ENCODE measurements at places on chromosomes 12 and 14.

- no peak for DNase-seq
These were observed 209.2 kb upstream of the HMGA2 start for GRCh38 chr12:65615118-65615517.

GRCh38 chr14:31411218-31411727, 9.1 kb downstream of the HEATR5A start:
- DNase-seq: no peak

DNA sequence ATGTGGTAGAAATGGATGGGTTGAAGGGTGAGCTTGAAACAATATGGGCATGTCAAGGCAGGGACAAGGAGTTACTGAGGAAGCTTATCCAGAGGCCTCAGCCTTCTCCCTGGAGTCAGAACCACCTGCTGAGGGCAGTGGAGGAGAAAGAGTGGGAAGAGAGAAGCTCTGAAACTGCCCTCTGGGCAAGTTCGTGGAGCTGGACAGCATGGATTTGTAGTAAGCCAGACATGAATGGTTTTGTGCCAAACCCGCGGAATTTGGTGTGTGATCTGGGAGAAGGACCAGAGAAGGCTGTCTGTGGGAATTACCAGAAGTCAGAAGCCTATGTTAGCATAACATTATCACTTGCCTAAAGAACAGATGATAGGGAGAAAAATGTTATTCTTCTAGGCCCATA, 164.8 kb downstream of the SLC41A2 start:
- DNase-seq: no peak

DNA sequence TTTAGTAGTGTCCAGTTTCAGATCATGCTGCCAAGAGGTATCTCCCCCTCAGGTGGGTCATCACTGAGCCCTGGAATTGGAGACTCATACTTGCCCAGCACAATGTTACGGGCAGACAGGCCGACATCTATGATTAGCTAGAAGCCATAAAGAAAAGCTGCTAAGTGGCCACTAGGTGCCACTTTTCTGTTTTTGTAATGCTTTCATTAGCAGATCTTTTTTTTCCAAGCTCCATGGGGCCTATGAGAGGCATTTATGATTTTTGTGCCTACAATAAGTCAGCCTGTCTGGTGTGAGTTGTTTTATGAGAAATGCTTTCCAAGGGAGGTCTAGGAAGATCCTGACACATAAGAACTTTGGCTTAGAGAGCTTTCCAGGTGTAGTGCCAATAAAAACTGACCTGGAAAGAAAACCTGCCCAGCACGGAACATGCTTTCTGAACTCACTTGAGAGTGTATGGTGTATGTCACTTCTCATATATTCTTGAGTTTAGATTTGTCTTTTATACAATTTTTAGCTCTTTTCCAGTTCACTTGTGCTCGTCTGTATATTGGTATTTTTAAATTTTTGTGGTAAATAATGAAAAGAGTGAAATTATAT, 21.8 kb upstream of the SMCO2 start:
- DNase-seq: no peak

GRCh38 chr12:64450711-64451486, 1.0 kb upstream of the TBK1 start:
- DNase-seq: no peak

DNA sequence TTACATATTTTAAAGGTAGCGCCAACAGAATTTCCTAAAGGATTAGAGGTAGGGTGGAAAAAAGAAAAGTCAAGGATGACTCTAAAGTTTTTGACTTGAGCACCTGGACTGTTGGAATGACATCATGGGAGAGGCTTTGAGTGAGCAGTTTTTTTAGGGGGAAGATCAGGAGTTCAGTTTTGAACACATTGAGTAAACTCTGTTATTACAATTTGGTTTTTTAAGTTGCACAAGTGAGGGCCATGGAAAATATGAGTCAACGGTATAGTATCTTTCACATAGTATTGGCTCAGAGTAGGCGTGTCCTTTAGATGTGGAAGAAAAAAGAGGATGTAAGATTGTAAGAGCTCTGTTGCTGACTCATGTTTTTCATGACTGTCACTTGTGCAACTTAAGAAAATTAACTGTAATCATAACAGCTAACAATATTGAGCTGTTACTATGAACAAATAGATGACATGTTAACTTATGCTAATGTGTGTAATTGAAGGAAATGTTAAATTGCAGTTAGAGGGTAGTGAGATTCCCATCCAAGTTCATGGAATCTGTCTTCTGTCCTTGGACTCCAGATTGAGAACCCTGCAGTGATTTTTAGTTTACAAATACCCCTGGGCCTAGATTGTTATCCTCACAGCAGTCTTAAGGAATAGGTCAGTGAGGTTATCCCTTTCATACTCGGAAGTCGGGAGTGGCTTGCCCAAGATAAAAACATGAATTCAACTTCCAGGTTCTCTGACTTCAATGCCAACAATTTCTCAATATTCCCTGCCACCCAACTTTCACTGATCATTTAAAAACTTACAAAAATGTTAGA, 48.2 kb upstream of the ATP2B1 start:
- DNase-seq: no peak

DNA sequence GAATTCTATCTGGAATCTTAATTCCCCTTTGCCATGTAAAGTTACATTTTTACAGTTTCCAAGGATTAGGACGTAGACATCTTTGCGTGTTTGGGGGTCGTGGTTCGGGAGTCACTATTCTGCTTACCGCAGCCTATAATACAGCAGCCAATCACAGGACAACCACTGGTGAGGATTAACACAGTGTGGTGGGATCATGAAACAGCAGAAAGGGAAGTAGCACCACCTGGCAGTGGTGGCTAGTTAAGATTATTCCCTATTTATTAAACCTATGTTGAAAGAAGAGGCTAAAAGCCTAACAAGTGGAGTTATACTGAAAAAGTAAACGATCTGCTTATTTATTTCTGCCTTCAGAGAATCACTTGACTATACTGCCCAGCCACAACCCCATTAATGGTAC, 71.7 kb downstream of the IPO8 start:
- DNase-seq: no peak

DNA sequence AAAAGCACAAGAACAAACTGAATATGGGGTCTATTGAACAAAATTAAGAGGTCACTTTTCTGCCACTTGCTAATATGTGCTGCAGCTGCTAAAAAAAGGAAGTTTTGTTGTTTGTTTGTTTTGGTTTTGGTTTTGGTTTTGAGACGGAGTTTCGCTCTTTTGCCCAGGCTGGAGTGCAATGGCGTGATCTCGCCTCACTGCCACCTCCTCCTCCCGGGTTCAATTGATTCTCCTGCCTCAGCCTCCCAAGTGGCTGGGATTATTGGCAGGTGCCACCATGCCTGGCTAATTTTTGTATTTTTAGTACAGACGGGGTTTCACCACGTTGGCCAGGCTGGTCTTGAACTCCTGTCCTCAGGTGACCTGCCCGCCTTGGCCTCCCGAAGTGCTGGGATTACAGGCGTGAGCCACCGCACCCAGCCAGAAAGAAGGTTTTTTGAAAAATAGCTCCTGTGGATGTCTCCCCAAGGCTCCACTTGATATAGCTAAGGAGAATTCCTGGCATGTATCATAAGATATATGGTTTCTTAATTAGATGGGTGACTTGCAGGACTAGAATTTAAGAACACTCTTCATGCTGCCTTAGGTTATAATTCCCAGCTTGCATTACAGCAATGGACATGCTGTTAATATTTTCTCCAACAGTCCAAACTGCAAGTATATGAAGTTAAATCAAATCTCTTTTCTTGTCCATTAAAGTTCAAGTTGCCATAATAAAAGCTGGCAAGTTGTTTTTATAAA, 237.6 kb upstream of the AMIGO2 start:
- DNase-seq: no peak

- DNase-seq: no peak
These were observed 6.3 kb upstream of the CTDSP2 start for GRCh38 chr12:57852620-57853500.

DNA sequence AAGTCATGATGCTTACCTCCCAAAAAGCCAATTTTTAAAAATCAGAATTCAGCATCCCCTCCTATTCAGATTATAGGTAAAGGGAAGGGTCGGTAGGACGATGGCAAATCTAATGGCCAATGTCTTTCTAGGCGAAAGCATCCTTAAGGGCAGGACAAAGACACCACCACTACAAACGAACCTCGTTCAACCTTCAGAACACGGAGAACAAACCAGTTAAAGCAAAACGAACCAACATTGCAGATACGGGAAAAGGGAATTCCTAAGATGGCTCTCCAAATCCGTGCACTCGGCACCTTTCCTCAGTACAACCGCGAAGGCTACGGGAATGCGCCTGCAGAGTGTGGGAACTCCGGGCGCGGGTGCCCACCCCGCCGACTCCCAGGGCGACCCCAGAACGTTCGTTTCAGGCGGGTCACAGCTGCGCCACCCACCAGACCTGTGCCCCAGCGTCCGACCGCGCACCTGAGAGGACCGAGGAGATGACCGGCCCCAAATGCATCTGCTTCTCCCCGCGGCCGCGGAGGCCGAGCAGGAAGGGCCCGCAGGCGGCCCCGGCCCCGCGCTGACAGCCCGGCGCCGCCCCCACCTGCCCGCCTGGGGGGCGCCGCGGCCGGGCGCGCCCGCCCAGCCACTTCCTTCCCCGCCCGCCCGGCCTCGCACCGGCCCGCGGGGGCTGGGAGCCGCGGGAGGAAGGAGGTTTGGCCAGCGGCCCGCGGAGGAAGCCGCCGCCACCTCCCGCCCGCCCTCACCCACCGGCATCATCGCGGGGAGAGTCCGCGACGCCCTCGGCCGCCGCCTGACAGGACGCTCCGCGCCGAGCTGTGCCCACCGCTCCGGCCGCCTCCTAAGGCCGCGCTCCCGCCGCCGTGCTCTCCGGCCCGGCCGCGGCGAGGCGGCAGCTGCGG, 578 bp downstream of the PPP1R13B start:
- DNase-seq: no peak

GRCh38 chr12:2341051-2341751, 288.4 kb downstream of the CACNA1C start:
- DNase-seq: no peak

- DNase-seq: no peak
These were observed 438.8 kb downstream of the EGLN3 start for GRCh38 chr14:33511851-33512640.

GRCh38 chr12:109863847-109864712, 16.3 kb downstream of the GLTP start:
- no peak for DNase-seq

GRCh38 chr12:1593174-1594005, 991 bp downstream of the FBXL14 start:
- no peak for DNase-seq

- peak; percentile 88 for DNase-seq
These were observed 6.0 kb downstream of the GAPDH start for GRCh38 chr12:6540181-6540877.

- DNase-seq: no peak
These were observed 98.1 kb downstream of the PTPRR start for GRCh38 chr12:70822412-70822811.

- DNase-seq: no peak
These were observed 63.9 kb downstream of the ANKRD9 start for GRCh38 chr14:102445641-102446040.

DNA sequence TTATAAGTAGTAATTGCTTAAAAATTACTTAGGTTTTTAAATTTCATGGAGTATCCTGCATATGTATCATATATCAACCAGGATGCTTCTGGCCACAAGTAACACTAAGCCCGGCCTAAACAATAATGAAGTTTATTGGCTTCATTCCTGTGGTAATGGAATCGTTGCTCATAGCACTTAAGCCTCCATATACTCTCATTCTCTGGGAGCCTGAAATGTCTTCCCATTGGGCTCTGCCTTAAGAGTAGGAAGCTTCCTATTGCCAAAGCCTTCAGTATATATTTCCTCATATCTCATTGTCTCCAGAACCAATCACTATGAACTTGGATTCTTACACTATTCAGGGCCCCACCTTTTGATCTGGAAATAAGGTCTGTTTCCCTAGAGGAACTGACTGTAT, 83.8 kb upstream of the DNM1L start:
- no peak for DNase-seq

DNA sequence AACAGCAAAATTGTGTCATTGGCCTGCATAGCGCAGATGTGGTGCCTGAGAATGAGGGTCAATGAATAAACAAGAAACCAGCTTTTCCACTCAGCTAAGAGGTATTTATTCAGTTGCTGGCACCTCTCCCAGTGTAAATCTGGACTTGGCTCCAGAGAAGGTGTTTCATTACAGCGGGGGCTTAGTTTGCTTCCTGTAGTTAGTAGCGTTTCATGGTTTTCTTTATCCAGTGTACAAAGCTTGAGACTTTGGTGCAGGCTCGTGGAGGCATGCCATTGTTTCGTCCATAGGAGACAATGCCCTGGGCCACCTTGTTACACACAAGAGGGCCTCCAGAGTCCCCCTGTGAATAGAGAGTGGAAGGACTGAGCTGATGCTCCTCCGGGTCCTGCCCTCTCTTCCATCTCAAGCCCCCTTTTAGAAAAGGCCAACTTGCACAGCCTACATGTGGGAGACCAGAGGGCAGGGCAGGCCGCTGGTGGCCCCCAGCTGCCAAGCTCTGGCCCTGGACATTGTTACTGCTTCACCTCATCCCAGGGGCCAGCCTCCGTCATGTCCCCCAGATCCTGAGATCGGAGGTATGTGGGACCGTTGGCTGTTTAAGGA, 3.0 kb downstream of the GZMB start:
- DNase-seq: no peak

- no peak for DNase-seq
These were observed 62.5 kb downstream of the PAX9 start for GRCh38 chr14:36724162-36724561.

GRCh38 chr12:100753837-100754236, 40.7 kb upstream of the ANO4 start:
- DNase-seq: no peak

- DNase-seq: no peak
These were observed 459.6 kb upstream of the RGS6 start for GRCh38 chr14:71472356-71473340.

DNA sequence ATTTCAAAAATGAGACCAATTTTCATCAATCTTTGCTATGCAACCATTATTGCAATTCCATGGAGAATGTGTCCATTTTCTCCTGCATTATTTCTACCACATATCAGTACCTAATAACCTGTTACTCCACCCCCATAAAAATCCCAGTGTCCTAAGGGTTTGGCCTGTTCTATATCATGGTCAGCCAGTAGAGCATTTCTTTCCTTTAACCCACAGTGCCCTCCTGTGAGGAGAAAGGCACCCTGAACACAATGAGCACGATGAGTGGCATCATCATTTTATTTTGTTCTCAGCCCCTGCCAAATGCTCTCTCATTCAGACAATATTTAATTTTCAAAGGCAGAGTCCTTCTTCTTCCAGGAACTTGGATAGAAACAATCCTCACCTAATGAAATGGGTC, 11.6 kb upstream of the IFNG-AS1 start:
- no peak for DNase-seq

DNA sequence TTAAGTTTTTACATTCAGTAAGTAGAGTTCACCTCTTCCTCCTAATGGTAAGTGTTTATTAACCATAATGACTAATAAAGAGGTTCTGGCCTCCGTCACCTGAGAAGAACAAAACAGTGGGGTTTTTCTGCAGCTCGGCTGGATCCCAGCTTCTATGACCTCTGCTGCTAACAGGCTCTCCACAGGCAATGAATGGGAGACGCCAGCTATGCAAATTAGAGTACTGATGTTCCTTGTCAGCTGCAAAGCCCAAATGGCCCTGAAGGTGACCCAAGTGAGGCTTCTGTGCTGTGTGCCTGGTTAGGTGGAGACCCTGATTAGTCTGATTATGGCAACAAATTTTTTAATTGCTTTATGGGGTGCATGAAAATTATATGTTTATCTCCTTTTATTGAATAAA, 218.1 kb downstream of the APAF1 start:
- no peak for DNase-seq
